ENCODE measurements at places on chromosomes 7 and 10.

DNA sequence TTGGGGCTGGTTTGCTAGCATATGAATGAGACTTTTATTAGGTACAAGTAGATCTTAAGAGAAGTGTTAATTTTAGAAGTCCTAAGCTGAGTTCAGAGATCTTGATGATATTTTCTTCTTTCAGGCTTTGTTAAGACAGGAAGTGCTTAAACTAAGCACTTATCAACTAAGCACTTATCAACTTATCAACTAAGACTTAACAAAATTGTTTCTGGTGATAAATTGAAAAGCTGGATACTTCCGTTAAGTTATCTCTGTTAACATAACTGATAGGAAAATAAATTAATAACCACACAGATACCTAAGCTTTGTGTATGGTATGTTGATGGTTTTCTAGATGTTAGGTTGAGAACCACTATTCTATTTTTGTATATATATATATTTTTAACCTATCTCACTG is 113.7 kb downstream of the PHTF2 start:
- DNase-seq, result no peak

GRCh38 chr7:519484-520390 is at the start of gene PDGFA:
TSS of gene PDGFA (minus strand) at chr7:519846. CDS start at chr7:519001, 845 bp downstream.
- DNase-seq, result peak; percentile 15

GRCh38 chr10:4755286-4755989 is 70.6 kb upstream of the AKR1E2 start:
- DNase-seq, result no peak

GRCh38 chr10:131576341-131577177 is 265.0 kb upstream of the TCERG1L start:
- no peak for DNase-seq

DNA sequence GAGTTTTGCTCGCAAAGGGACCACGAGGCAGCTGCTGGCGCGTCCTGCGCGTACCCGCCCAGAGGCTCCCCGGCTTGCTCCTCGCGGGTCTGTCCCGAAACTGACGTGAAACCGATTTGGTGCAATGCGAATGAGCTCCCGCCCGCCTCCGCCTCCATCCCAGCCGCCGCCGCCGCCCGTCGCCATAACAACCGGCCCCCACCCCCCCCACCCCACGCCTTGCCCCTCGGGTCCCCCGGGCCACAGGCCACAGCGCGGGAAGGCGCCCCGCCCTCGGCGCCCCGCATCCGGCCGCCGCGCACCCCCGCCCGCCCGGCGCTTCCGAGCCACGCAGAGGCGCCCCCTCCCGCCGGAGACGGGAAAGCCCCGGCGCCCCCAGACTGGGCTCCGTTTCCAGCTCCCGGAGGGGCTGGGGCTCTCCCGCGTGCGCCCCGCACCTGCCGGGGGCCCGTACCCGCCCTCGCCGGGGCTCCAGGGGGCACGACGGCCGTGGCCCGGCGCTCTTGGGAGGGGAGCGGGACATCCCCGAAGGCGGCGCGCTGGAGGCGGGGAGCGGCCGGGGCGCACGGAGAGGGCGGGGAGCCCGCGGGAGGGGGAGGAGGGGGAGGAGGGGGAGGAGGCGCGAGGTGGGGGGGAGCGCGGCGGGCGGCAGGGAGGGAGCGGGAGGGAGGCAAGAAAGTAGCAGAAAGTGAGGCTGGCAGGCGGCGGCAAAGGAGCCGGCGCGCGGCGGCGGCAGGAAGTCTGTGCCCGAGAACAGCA is at the start of gene CAMK1D:
TSS of gene CAMK1D (plus strand) at position 678 of the 759 bp plus-strand sequence.
- peak; percentile 81 for DNase-seq

DNA sequence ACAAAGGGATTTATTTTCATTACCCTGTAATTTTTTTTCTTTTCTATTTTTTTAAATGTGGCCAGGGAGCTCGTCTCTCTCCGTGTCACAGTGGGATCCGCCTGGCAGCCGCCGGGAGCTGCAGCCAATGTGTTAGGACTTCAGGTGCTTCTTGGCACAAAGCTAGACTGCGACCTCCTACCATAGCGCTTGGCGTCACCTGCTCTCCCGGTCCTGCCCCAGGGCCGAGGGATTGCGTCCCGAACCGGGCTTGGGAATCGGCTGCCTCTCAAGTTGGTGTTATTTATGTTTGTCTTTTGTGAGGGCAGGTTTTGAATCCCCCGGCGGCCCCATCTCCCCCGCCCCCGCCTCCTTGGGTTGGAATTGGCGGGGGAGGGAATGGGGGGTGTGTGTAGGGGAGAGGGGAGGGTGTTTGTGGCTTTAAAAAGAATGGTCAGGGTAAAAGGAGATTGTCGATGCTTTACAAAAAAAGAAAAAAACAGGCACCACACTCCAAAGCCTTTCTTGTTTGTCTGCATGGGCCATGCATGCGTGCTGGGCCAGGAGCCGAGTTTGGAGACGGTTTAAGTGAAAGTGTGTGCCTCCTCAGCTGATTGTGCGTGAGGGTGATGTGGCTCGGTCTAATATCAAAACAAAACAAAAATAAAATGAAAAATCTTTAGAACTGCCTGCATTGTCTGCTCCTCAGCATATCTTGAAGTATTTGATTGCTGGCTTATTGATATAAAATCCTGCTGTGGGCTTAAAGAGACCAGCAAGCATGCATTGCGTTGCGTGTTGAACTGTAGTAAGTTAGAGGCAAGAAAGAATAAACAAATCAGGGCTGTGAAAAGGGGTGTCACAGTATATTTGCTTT is 1.2 kb downstream of the PPP1R9A start:
- DNase-seq, result no peak

- DNase-seq, result no peak
These were observed 142.8 kb downstream of the SLIT1 start for GRCh38 chr10:97042716-97043562.

DNA sequence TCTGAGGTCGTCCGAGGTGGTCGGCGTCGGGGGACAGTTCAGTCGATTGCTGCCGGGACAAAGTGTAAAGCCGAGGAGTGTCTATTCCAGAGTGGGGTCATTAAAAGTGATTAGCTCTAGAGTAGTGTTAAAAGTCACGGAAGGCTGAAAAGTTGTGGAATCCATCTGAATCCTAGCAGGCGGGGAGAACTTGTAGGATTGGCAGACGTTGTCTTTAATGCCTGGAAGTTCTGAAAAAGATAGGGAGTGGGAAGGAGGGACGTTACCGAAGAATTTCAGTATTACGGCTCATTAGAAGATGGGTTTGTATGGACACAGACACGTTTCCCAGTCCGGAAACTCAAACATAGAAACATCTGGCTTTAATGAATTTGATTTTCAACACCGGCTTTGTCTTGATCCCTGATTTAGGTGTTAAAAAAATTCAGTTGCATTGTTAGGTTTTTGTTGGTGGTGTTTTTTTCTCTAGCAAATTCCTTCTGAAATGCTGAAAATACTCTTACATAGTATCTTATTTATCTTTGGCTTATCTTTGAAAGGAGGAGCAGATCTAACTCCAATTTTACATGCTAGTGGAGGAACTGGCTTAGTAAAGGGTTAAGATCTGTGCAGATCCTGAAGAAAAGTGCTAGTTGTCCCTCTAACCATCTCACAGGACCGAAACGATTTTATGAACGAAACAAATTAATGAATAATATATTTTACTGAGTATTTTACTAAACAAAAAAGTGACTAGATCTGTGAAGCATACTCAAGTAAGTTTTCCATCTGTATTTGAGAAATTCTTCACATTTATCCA is 900 bp downstream of the MKLN1 start:
- no peak for DNase-seq

- DNase-seq, result no peak
These were observed 19.2 kb downstream of the TMEM273 start for GRCh38 chr10:49168831-49169500.

DNA sequence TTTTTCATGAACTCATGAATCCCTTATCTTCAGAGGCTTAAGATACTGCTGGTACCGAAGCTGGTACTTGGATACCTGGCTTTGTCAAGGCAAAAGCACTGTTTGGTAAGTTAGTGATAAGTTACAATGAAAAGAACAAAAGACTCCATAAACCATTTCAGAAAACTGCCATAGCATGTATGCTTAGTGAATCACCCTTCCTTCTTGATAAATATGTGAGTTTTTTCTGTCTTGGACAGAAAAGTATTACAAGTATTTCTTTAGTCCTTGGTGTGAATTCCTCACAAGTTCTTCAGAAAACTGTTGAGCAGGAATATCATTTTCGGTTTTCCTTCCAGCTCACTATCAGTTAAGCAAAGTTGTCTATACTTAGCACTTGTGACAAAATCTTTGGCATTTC is 25.6 kb downstream of the PUS7 start:
- no peak for DNase-seq

GRCh38 chr10:115001506-115002381 is 63.7 kb downstream of the TRUB1 start:
- no peak for DNase-seq

- DNase-seq, result no peak
These were observed 56.3 kb upstream of the USP6NL start for GRCh38 chr10:11667756-11668155.

DNA sequence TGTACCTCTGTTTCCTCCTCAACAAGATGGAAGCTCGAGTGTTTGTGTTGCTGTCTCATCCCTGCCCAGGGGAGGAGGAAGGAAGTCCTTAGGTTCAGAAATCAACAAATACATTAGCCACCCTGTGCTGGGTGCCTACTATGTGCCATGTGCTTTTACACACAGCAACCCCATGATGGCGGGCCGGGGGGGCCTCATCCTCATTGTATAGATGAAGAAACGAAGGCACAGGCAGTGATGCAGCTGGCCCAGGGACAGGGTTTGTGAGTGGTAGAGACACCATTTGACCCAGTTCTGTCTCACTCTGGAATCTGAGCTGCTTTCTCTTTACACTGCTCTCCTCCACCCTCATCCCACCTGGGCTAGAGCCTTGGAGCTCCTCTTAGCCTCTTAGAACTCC is 1.9 kb upstream of the CALHM2 start:
- no peak for DNase-seq

DNA sequence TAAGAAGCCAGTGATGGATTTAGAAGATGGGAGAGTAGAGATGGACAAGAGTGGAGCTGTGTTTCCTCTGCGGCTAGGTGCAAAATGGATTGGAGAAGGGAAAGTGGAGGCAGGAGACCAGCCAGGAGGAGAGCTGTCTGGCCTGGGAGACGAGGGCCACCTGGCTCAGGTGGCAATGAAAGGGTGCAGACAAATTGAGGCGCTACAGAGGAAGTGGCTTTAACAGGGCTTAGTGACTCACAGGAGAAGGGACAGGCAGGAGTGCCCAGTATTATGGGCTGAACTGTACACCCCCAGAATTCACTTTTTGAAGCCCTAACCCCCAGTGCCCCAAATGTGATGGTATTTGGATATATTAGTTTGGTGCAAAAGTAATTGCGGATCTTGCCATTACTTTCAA is 65.6 kb upstream of the DUSP5 start:
- no peak for DNase-seq

- no peak for DNase-seq
These were observed 41.3 kb upstream of the ATXN7L1 start for GRCh38 chr7:105917659-105918058.

DNA sequence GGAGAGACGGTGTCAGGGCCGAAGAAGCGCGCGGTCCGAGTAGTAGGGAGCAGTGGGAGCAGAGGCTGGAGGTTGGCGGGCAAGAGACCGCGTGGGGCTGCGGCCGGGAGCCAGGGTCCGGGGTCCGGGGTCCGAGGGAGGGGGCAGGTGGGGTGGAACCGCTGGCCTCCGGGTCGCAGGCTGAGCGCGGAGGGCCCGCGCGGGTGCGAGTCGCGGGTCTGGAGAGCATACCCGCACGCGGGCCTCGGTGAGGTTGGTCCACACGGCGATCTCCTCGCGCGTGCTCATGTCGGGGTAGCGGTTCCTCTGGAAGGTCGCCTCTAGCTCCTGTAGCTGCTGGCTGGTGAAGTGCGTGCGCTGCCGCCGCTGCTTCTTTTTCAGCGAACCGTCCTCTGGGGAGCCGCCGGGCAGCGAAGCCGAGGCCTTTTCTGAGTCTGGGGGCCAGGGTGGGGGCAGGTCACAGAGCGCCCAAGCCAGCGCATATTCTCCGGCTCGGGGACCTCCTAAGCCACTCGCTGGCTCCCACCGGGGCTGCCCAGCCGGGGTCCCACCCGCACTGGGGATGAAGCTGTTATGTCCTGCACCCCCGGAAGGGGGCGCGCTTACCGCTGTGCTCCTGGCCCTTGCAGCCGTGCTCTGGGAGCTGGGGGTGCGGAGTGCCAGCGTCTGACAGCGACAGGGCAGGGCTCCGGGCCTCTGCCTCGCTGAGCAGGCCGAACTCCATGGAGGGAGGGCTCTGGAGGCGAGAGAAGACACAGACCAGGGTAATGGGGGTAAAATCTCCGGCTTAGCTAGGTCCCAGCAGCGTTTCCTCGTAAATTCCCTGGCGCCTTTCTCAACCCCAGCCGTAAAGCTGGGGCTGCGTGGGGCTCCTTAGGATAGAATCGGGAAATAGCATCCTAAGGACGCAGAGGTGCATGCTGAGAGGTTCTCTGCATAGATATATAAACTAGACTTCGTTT is 5.5 kb downstream of the ELOVL3 start:
- peak; percentile 76 for DNase-seq

GRCh38 chr10:50314169-50315071 is 63.1 kb upstream of the ASAH2 start:
- DNase-seq, result no peak

- no peak for DNase-seq
These were observed 276.9 kb downstream of the DNAJB6 start for GRCh38 chr7:157613575-157614322.

DNA sequence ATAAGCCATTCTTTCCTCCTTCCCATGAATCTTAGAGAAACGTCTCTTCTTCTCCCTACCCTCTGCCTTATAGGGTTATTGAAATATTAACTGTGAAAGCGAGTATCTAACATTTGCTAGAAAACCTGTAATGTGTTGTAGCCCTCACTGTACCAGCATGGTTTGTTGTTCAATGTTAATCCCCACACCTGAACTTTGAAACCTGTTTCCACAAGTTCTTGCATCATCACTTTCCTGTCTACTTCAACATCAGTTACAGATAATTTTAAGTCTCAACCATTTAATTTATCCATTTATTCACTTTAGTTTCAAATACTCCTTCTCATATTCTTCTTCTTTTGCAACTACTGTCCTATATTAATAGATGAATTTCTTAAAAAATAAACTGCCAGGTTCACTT is 148.2 kb downstream of the ETV1 start:
- no peak for DNase-seq

- DNase-seq, result no peak
These were observed 6.9 kb upstream of the ZKSCAN1 start for GRCh38 chr7:100008525-100008924.

DNA sequence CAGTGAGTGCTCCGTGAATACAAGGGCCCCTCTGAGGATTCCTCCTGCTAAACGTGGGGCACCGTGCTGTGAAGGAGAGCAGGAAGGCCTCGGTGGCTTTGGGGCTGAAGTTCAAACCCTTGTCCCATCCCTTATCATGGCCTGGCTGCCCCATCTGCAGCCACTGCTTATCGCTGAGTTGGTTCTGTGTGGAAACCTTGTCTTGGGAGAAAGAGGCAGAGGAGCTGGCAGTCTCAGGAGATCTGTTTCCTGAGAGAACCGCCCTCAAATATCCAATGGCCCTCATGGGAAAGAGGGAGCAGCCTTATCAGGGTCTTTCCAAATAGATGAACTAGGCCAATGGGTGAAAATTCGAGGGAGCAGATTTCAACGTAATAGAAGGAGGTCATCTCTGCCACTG is 52.0 kb upstream of the NRF1 start:
- DNase-seq, result no peak

- DNase-seq, result no peak
These were observed 255.9 kb upstream of the GLI3 start for GRCh38 chr7:42492920-42493319.

All from stimulated activated CD4-positive, alpha-beta T cell treated with anti-CD3 and anti-CD28 coated beads, Interleukin-4, amount 100 ng/mL, for 24 hours (primary cell).